ENCODE measurements at places on chromosomes 7 and 10. TPM values are rescaled to one million over a fixed set of nuclear protein-coding genes. Genes with fewer than 3 reads are reported as not detected.

GRCh38 chr10:118495499-118495898, 99.9 kb downstream of the PRLHR start:
- DNase-seq = no peak

- no peak for DNase-seq
Measured at GRCh38 chr10:44618910-44619309, 234.0 kb upstream of the CXCL12 start.

- DNase-seq = no peak
Measured at GRCh38 chr7:95545007-95545615, 51.2 kb downstream of the PDK4 start.

DNA sequence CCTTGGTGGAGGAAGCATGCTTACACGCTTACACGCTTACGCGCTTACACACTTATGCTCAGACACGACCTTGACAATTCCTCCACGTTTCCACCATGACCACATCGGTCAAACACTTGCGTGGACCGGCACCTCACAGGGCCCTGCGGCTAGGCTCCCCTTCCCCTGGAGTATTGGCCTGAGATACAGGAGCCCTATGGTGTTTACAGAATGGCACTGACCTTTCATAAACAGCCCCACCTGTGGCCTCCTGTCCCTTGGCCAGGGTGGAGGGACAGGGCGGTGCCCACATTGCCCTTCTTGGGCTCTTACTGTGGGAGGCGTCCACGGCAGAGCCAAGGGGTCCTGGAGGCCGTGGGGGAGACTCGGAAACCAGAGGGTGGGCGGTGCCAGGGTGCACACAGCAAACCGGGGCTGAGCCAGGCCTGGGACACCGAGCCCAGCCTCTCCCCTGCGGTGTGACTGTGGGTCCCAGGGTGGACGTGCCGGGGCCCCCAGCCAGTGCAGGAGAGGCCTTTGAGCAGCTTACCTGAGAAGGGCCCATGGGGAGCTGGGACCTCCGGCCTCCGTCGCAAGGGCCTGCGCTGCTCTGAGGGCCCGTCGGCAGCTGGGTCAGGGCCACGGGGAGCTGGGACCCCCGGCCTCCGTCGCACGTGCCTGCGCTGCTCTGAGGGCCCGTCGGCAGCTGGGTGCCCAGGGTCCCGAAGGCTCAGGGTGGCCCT, 44.2 kb upstream of the FOXL3 start:
- no peak for DNase-seq

DNA sequence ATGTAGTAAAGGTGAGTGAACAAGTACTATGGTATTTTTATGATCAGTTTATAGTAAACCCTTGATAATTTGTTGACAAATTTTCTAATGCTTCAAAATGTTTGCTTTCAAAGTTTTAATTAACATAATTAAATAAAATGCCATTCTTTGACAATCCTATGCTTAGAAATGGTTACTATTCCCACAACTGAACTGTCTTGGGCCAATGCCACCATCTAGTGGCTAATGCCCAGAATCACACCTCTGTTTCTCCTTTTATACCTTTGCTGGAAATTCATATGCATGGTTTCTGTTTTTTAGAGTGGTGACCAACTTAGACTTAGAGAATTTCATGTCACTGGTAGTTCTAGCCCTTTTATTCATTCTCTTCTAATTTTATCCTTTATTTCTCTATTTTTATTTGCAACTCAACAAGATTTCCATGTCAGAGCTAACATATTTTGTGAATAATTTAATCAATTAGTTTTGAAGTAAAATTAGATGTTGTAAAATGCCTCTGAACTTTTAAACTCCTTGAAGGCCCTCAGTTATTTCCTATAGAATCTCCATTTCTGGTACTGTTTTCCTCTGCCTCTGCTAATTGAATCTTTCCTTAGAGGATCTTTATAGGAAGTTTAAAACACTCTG, 31.1 kb downstream of the PCGF5 start:
- DNase-seq = no peak

- no peak for DNase-seq
Measured at GRCh38 chr10:18880530-18880929, 168.1 kb upstream of the MALRD1 start.

DNA sequence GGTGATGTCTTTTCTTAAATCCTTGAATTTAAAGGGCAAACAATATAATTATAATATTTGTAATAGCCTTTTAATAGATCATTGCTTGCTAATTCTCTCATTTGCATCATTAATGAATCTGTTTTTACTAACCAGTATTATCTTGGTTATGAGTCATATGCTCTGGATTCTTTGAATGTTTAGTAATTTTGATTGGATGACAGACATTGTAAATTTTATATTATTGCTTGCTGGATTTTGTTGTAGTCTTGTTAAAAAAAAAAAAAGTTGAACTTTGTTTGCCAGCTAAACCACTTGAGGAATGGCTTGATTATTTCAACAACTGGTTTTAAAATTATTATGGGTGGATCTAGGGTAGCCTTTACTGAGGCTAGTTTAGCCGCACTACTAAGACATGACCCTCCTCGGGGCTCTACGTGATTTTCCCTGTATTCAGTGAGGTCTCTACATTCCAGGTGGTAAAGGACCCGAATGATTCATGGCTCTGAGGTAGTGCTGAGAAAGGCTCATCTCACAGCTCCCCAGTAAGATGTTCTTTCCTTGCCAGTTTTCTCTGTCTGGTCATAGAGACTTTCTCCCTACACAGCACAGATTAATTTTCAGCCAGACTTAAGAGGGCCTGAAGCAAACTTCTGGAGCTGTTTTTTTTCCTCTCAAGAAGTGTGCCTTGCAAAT, 8.5 kb downstream of the C10orf90 start:
- DNase-seq = no peak

DNA sequence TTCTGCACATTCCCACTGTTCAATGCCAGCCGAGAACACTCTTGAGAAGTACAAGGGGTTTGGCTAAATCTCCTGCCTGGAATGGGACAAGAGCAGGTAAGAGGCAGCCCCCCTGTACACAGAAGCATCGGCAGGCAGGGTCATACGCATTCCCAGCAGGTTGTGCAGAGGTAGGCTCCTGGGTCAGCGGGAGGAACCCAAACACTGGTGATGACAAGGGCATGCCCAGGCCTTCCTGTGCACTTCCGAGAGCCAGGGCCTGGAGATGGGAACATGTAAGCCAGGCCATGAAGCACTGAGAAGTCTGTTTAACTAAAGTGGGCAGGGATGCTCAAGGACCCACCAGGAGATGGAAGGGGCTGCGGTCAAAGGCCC, 130.3 kb upstream of the CHST15 start:
- no peak for DNase-seq

DNA sequence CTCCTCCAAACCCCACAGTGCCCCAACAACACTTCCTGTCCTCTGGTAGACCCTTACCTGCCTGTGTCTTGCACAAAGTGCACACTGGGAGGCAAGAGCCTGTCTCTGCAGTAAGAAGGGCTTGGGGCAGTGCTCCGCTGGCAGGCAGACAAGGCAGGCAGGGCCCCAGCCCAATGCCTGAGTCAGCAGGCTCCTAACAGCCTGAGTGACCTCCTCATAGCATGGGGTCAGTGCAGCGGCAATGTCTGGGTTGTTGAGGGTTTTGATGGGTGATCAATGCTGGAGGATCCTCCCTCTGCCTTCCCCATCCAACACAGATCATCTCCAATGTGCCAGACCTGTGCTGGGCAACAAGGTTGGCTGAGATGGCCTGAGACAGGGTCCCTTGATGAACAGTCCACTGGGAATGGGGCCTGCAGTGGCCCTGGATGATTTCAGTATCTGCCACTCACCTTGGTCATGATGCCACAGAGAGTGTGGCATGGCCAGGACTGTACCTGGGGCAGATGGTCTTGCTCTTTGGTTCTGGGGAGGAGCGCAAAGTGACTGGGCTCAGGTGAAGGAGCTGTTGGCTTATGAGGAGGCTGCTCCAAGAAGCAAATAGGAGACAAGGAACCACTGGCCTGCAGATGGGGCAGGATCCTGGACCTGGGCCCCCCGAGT, 55.6 kb upstream of the CAMK2B start:
- no peak for DNase-seq

DNA sequence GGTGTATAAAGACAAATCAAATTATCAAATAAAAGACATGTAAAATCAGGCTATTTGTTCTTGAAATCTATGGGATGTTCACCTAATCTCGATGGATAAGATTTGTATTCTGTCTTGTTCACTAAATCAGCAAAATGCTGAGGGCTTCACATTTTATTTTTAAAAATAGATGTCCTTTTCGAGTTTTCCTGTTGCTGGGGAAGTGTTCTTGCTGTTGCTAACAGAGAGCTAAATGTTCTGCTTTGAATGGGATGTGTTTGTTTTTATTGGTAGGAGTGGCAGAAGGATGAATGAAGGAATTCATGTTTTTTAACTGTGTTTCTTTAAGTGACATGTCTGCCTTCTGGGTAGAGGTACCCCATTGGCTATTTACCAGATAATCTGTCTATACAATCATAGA, 7.3 kb upstream of the SNX13 start:
- no peak for DNase-seq

- DNase-seq = no peak
Measured at GRCh38 chr10:97050205-97050745, 135.5 kb downstream of the SLIT1 start.

GRCh38 chr7:66460921-66461361, 167.7 kb upstream of the KCTD7 start:
- DNase-seq = no peak

DNA sequence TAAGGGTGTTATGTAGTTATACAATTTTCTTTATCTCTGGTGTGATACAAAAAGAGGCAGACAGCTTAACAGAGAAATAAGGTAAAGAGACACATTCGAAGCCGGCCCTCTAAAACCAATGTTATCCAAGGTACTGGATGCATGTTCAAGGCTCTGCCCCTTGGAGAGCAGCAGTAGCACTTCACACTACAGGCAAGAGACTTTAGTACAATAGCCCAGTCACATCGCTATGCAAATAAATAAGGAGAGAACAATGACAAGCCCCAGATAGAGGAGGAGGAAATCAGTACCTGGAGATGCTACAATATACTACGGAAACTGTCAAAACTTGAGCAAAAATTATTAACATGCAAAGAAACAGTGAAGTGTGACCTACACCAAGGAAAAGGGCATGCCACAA, 111.1 kb downstream of the ITGB1 start:
- no peak for DNase-seq

DNA sequence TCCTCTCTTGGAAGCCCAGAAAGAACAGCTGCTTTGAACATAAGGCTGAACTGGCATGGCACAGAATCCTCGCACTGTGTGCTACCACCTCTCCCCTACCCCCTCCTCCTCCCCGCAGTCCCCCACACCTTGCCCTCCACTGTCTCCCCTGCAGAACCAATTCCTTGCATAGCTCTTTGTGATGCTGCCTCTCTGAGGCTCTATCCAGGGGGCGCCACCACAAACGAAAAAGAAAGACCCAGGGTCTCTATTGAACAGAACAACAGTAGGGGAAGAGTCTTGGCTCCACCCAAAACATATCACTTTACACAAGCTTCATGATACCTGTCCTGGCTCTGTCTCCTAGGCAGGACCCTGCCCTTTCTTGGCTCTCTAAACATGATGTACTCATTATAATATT, 26.2 kb upstream of the EBLN1 start:
- no peak for DNase-seq

DNA sequence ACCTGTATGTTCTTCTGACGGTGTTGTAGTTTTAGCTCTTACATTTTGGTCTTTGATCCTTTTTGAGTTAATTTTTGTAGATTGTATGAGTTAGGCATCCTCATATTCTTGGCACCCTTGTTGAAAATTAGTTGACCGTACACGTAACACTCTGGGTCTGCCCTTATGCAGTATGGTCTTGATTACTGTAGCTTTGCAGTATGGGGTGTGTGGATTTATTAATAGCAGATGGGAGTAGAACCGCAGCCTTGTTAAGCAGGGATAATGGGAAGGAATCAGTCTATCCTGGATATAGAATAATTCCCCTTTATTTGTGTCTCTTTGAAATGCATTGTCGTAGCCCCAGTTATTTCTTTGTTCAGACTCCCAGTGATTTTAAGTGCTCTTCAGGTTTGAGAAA, 95.5 kb downstream of the UBE3C start:
- no peak for DNase-seq

GRCh38 chr7:20797462-20798080, 10.9 kb upstream of the SP8 start:
- DNase-seq = no peak

GRCh38 chr10:121694966-121695643, 96.9 kb upstream of the FGFR2 start:
- DNase-seq = no peak

DNA sequence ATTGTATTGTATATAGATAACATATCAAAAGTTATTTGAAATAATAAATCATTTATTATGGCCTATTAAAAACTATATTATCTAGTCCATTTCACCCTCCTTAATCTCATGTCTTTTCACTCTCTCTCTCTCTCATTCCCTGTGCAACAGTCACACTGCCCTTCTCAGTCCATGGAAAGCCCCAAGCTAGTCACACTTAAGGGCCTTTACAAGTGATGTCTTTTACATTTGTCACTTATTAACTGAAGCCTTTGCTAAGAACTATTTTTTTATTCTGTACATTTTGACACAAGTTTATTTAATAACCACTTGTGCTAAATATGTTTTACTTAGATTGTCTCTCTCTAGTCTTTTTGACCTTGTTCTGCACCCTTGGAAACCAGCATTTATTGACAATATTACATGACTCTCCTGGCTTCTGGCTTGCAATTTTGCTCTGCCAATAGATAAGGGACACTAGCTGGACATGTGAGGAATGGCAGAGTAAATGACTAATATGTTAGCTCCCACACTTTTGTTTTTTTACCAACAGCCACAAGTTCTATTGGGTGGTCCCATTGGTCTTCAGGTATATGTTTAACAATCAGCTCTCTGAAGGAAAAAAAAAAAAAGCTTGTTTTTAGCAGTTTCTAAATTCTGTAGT, 706.8 kb upstream of the POT1 start:
- DNase-seq = no peak

DNA sequence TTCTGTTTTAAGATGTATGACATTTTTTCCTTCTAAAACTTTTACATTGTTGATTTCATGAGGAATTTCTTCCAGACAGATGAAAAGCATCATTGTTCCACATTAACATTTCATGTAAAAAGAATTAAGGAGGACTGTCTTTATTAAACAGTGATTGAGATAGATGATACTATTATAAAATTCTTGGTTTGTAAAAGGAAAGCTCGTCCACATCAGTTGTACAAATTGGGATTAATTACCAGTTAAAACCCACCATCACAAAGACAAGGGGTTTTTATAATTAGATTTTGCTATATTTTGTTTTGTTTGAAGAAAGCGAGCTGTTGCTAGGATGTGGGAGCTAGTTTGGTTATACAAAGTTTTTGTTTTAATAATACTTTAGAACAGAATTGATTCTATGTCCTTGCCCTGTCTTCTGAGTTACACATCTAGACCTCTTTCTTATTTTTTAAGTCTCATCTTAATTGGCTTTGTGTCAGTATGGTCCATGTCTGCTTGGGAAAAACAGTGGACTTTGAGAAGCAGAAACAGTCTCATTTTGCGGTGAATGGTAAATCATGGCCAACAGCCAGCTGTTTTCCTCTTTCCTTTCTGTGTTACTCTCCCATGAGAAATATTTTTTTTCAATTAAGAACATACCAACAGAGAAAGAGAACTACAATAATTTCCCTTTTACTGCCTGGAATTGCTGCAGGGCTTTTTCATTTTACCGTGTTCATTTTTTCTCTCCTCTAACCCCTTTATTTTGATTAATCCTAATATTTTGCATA, 3.2 kb downstream of the TES start:
- DNase-seq = no peak

GRCh38 chr7:142889816-142890215, 4.3 kb upstream of the TRPV6 start:
- no peak for DNase-seq

The NRAP gene
- total RNA-seq = not detected

The CCDC7 gene
- total RNA-seq = 35.6 TPM

Data from thoracic aorta (tissue), 2 donors.